ENCODE measurements at places on chromosomes 7 and 10.

DNA sequence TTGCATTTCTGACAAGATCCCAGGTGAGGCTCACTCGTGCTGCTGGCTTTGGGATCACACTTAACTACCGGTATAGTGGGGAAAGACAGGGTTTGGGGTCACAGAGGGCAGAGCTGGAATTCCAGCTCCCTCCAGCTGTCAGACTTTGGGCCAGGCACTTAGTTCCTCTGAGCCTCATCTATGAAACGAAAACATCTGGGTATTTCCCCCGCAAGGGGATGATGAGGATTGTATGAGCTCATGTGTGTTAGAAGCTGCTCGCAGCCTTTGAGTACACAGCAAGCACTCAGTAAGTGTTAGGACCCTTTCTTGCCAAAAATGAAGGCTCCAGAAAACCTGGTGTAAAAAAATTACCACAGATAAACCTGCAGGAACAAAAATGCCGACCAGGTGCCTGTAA, 66.1 kb downstream of the PRPF18 start:
- DNase-seq = no peak

DNA sequence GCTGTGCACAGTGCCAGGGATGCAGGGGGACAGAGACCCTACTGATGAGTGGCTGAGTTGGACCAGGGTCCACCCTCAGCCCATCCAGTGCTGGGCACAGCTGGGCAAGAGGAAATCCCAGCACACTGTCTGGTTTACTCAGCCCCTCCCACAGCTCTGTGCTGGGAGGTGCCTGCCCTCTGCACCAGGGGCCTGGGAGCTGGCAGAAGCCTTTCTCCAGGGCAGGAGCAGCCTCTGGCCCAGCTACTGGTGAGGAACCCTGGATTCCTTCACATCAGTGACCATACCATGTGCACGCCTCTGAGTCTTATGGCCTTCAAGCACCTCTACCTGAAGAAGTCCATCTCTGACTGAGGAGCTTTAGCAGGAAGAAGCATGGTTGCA, 25.9 kb upstream of the C10orf71 start:
- DNase-seq = no peak

- no peak for DNase-seq
These were observed 630.6 kb downstream of the GRID1 start for GRCh38 chr10:85735997-85736396.

DNA sequence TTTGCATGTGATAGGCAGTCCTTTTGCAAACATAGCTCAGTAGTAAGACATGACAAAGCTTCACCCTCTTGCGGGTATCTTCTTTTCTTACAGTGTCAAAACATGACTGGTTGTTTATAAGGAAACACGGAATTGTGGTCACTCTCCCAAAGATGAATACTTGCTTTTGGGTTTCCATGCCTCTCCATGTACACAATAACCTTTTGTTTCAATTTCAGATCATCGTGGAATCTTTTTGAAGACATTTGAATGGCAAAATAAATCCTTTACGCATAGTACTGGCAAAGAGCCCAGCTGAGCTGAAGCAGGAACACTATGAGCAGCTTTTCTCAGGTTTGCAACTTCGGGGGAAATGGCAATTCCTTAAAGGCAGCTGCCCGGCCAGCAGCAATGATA, 156.8 kb upstream of the FRMD4A start:
- DNase-seq = no peak

DNA sequence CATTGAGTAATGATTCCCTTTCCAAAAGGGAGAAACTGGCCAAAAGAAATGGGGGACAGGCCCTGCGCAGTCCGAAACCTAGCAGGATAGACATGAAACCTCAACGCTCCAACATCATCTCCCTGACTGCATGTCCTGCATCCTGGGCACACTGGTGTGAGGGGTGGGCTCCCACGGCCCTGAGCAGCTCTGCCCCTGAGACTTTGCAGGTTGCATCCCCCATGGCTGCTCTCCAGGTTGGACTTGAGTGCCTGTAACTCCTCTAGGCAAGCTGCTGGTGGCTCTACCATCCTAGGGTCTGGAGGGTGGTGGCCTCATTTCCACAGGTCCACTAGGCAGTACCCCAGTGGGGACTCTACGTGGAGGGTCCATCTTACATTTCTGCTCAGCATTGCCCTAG, 16.3 kb upstream of the CRYGN start:
- DNase-seq = no peak

DNA sequence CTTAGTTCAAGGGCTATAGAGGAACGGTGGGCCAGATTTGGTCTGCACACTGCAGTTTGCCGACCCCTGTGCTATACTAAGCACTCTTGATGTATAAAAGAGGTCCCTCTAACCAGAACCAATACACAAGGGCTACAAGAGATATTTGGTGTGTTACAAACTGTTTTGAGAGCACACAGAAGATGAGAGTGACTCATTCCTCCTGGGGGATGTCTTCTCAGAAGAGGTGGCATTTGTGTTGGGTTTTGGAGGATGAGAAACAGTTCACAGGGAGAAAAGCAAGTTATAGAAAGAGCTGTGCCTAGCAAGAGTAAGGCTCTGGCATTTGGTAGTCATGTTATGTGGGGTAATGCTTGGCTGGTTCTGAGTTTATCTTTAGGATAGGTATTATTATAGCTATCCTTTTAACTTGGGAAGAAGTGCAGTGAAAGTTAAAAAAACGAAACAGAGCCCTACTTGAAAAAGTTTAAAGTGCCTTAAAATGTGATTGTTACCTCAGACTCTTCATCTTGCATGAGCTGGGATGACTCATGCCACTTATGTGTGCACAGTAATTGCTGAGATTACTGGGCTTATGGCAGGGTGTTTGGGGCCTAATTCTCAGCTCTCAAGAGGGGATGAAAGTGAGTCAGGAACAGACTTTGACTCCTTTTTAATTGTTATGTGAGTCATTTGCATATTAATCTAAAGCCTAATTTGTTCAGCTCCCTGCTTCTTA, 160.4 kb downstream of the KIF20B start:
- DNase-seq = no peak

DNA sequence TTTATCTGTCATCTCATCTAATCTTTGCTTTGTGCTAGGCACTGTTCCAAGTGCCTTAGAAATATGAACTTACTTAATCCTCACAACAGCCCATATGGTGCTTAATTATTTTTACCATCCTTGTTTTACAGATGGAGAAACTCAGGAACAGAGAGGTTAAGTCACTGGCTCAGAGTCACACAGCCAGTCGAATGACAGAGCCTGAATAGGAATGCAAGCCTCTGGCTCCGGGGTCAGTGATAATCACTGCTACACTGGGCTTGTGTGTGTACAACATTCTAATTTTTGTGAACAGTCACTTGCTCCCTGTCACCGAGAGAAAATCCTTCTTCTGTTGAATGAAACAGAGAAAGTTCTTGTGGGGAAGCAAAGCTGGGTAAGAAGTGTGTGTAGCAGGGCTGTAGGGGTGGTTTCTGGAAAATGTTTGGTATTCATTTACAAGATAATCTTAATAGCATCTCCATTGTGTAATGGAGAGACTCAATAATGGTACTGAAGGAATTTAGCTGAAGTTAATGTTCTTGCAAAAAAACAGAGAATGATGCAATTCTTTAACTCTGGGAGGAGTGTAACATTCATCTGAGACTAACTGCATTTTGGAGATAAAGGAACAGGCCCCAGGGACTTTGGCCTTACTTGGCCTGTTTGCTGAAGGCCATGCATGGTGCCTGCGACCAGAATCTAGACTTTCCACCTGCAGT, 290.6 kb downstream of the FRMD4A start:
- no peak for DNase-seq

DNA sequence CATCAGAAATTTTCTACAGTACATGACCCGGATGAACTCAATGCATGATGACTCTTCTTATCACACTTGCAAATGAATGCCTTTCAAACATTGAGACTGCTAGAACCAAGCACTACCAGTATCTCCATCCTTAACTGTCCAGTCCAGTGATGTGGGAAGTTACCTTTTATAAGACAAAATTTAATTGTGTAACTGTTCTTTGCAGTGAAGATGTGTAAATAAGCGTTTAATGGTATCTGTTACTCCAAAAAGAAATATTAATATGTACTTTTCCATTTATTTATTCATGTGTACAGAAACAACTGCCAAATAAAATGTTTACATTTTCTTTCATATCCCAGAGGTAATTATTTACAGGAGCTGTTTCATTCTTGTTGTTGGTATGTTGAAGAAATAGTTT, 40.1 kb downstream of the LGI1 start:
- DNase-seq = no peak

- DNase-seq = no peak
These were observed 615 bp upstream of the WBP1L start for GRCh38 chr10:102743078-102743587.

GRCh38 chr10:131862548-131862947, 38.3 kb upstream of the PPP2R2D start:
- no peak for DNase-seq

DNA sequence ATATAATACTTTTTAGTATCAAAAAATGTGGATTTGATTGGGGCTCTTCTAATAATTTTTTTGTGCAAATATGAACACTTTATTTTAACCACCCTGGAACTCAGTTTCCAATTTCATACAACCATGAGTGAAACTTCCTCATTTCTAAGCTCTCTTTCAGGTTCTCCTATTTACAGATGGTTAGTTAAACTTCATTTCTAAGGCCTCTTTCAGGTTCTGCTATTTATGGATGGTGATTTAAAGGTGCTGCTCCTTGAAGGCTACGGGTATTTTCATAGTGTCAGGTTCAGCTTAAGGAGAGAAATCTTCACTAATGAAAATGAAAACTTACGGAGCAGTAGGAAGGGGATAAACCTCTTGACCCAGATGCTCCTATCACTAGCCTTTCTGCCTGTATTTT, 568.3 kb downstream of the KIF20B start:
- no peak for DNase-seq

- DNase-seq = no peak
These were observed 86.2 kb downstream of the APBB1IP start for GRCh38 chr10:26524161-26524896.

DNA sequence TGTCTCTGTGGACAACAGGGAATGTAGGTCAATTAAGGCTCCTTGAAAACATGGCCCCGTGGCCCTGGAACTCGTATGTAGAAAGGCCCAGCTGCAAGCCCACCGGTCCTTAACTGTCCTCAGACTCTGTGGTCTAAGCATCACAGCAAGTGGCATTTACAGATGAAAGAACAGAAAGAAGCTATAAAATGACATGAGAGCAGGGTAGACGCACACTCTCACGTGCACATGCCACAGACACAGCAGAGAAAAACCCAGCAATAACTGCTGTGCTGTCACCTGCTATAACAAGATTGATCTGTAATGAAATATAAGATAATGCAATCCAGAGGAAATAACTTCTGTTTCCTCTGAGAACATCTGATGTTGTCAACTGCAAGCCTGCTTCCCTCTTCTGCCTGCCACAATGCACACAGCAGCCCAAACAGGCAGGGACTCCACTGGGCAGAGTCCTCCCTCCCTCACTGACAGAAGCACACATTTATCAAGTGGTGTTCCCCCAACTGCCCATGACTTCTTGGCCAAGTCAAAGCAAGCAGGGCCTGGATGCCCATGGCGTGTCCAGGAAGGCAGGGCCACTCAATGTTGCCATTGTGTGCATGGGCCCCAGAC, 63.9 kb downstream of the GFRA1 start:
- no peak for DNase-seq

DNA sequence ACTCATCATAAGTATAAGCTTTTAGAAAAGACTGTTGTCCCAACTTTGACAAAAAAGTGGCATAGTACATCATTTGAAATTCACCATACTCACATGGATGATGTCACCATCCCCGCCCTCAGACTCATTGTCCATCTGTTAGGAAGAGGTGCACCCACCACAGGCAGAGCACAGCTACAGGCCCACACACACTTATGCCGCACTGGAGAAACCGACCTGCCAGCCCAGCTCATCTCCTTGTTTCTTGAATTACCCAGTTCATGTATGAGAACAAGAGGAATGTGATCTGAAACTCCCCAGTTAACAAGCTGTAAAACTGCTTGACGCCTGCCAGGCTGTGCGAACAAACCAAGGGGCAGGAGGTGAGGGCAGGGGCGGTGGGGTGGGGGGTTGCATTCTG, 312.0 kb downstream of the DPP6 start:
- DNase-seq = no peak
